ENCODE measurements at places on chromosomes 13 and 19.

GRCh38 chr13:104270731-104271130, 1204.5 kb upstream of the SLC10A2 start:
- no peak for DNase-seq

GRCh38 chr13:73351730-73352129, 292.9 kb downstream of the KLF5 start:
- DNase-seq = no peak

DNA sequence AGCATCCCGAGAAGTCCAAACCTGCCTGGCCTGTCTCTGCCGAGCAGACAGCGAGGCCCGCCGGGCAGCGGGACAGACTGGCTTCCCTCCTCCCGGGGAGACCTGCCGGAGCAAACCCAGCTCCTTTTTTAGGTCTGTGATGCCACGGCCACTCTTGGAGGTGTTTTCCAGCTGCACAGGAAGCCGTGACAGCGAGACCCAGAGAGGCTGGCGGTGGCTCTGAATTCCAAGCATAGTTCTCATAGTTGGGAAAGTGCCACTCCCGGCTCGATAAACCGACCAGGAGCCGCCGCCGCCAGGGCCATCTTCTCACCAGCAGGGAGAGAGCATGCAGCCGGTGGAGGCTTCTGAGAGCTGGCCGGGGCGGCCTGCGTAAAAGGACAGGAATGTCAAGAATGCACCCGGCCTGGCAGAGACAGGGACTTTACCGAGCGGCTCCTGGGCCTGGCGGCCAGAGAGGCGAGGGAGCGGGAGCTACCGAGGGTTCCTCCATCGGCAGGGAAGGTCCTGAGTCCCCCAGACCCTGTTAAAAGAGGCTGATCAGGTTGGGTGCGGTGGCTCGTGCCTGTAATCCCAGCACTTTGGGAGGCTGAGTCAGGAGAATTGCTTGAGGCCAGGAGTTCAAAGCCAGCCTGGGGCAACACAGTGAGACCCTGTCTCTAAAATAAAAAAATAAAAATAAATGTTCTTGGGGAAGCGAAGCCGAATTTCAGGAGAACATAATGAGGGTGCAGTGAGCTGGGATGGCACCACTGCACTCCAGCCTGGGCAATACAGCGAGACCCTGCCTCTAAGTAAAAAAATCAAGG, 64.9 kb downstream of the GADD45B start:
- peak; percentile 77 for DNase-seq

GRCh38 chr19:55407800-55408532, 378 bp upstream of the UBE2S start:
- peak; percentile 95 for DNase-seq

DNA sequence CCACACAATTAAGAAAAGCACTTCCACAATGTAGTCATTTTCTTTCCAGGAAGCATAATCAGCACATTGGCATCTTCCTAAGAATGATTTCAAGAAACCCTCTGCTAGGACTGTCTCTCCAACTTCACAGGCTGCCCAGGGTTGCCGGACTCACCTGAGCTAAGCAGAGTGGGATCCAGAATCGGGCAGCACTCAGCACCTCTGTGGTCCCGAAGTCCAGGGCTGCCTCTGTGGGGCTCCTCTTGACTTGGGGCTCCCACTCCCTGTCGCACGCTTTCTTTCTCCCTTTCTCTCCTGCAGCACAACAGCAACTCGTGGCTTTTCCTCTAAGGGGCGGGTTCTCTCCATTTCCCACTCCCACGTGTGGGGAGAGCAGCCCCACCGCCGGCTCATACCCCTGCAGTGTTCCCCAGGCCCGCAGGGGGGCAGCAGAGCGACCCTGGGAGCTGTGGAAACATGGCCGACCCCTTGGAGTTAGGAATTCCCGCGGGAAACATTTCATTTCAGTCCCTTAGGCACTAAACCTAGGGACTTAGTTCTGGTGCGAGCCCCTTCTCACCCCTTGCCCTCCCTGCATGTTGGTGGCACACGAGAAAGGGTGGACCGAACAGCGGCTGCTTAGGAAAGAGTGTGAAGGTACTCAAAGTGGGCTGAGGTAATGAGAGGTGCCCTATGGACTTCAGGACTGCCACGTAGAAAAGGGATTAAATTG, at the start of gene TMEM272:
TMEM272 (minus strand) TSS at position 316 of the 712 bp plus-strand sequence. CDS start 6,647 bp downstream, outside the sequence.
- peak; percentile 12 for DNase-seq

DNA sequence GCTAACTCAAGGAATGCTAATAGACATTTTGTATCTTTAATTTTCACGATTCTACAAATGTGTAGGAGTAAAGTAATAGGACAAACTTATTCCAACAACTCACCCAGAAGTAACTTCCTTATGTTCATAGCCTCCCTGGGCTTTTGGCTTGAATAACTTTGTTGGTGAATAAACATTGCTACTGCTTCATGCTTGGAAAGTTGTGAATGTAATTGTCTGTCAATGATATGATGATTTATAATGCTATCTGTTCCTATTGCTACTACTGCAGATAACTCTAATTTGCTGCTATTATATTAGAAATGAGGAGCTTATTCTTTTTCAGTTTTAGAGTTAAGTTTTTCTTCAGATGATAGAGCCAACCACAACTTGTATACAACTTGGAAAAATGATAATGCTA, 307.7 kb downstream of the PCDH9 start:
- no peak for DNase-seq

DNA sequence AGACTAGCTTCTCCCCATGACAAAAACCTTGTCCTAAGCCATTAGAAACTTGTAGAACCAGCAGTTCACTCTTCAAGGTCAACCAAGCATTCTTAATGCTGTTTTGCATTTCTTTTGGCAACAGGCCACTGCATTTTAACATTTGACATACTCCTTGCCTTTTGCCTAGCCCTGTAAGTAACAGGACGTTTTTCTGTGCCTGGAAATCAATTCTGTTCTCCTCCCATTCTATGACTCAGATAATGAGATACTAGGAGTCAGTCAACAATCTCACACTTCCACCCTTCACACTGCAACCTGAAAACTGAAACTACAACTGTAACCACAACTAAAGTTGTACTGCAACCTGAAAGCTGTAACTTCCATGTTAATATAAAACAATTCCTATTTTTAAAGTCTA, 268.7 kb downstream of the MZT1 start:
- DNase-seq = no peak

DNA sequence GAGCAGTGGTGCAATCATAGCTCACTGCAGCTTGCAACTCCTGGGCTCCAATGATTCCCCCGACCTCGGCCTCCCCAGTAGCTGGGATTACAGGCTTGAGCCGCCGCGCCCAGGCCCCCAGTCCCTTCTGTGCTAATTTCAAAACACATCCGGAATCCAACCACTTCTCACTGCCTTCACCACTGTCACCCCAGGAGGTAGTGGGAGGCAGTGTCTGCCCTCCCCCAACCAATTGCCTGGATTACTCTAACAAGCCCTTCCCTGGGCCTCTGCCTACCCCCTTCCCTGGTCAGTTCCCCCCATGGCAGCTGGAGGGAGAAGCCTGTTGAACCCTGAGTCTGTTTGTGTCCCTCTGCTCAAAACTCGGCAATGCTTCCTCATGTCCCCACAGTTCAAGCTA, 2.3 kb downstream of the PRAM1 start:
- DNase-seq = no peak

DNA sequence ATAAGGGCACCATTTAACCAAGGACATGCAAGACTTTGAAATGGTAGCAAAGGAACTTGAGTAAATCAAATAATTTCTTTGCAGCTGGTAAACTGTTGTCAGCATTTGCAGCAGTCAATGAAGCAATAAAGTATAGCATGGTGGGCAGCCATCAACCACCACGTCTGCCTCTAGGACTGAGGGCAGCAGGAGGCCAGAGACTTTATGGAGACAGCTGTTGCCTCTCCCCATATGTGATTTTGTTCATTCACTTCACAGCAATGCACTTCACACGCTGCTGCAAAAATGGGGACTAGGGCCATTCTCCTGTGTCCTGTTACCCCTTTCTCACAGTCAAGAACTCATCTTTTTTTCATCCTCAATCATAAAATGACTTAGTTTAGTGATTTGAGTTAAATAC, 51.3 kb upstream of the PCDH9 start:
- DNase-seq = no peak

- DNase-seq = peak; percentile 39
These were observed 1.8 kb upstream of the SPRY2 start for GRCh38 chr13:80342471-80343371.

DNA sequence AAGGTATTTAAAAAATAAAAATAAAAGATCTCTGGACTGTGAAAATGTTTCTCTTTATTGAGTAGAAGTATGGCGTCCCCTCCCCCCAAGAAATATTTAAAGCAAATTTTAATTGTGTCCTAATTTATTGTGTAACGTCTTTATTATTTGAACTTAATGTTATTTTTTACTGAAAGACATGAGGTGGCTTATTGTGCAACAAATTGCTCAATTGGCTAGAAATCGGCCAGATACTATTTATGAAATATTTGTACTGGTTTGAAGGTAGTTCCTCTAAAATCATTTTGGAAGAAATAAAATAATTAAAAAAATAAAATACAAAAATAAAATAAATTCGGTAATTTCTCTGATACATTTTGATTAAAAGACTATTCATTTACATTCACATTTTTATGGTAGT, 162.3 kb downstream of the DACH1 start:
- no peak for DNase-seq

- no peak for DNase-seq
These were observed 1.5 kb downstream of the ONECUT3 start for GRCh38 chr19:1754636-1755466.

DNA sequence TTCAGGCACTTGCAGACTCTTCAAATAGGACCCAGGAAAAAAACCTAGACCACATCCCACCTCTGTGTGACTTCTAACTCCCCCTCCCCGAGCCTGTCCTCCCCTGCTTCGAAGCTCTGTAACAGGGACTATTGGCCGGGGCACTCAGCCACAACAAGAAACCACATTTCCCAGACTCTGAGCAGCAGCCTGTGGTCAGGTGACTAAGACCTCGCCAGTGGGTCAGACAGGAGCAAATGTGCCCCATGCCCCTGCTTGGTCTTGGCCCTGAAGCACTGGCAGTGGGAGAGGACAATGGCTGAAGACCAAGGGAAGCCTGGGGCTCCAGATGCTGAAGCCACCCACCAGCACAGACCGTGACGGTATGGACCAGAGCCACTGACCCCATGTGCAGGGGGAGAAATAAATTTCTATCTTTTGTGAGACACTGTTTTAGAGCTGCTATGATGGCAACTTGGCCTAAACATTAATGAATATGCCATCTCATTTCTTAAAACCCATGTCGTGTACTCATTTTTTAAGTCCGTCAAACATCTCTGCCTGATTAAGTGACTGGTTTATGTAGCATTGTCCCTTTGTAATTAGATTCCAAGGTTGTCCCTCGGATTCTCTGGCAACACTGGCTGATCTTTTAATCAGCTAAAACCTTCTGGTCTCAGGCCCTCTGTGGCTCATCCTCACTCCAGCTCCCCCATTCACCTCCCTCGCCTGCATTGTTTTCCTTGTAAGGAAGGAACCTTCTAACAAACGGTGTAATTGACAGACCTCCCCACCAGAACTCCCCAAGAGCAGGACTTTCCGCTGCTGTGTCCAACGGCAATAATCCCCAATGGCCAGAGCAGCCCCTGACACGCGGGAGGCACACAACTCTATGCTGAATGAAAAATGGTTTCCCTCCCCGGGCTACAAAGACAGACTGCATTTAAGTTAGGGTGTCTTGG, 98.4 kb downstream of the STK24 start:
- no peak for DNase-seq
